ENCODE measurements at places on chromosomes 5 and 9. TPM values are rescaled to one million over a fixed set of nuclear protein-coding genes. Genes with fewer than 3 reads are reported as not detected.

The PCDHA9 gene
- under 0.01 TPM for total RNA-seq

The MYOT gene
- not detected for total RNA-seq

The SPATA31E1 gene
- not detected for total RNA-seq

The GCNT4 gene
- 3.6 TPM for total RNA-seq

The PCDH1 gene
- 71.6 TPM for total RNA-seq

The NTNG2 gene
- total RNA-seq, result under 0.01 TPM

The MPDZ gene
- total RNA-seq, result 13.7 TPM

The GRIN1 gene
- total RNA-seq, result 0.21 TPM

The FOXD4 gene
- 0.24 TPM for total RNA-seq

The GABRA6 gene
- total RNA-seq, result not detected

The LCN9 gene
- total RNA-seq, result not detected

The LMX1B gene
- total RNA-seq, result not detected

The CCNJL gene
- total RNA-seq, result 1.5 TPM
